Stimulated activated CD8-positive, alpha-beta memory T cell treated with anti-CD3 and anti-CD28 coated beads, Interleukin-4, amount 100 ng/mL, for 1 hour (primary cell): ENCODE measurements at places on chromosomes 1 and 21.

GRCh38 chr1:117136749-117137148 is 15.2 kb upstream of the TRIM45 start:
- no peak for DNase-seq

DNA sequence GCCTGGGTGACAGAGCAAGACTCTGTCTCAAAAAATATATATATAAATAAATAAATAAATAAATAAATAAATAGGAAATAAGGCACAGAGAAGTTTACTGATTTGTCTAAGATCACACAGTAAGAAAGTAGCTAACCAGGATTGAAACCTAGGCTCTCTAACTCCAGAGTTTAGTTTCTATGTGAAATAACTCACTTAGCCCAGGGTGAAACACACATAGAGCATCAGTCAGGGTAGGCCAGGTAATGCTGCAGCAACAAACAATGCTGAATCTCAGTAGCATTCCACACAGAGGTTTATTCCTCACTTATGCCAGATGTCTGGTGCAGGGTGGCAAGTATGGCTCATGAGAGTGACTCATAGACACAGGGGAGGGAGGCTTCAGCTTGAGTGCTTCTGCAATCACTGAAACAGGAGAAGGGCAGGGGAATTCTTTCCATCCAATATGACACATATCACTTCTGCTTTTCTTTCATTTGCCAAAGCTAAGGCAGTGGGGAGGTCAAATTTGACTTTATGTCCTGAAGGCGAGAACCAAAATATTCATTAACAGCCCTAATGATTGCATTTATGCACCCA is 37.1 kb upstream of the KANK4 start:
- DNase-seq, result no peak

GRCh38 chr1:45848097-45848496 is 44.7 kb downstream of the MAST2 start:
- no peak for DNase-seq

DNA sequence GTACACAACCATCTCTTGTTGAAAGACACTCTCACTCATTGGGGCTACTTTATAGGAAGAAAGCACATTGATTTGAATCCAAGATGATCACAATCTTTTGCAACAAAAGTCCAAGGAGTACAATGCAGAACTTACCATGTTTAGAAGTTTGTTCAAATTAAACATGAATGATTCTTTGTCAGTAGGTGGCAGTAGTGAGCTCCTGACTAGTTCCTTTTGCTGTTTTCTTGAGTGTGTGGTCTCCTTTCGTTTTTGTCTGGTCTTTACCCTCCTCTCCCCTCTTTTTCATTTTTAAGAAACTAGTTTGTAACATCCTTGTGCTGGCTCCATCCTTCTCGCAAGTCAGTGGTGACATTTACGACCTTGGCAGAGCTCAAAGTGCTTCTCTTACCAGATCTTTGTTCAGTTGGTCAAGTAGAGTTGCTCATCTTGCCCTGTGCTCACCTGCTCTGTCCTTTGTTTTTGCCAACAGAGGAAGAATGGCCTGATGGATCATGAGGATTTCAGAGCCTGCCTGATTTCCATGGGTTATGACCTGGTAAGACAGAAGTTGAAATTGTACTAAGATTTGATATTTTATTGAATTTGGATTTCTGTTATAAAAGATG is 35.7 kb upstream of the MTR start:
- DNase-seq, result no peak

DNA sequence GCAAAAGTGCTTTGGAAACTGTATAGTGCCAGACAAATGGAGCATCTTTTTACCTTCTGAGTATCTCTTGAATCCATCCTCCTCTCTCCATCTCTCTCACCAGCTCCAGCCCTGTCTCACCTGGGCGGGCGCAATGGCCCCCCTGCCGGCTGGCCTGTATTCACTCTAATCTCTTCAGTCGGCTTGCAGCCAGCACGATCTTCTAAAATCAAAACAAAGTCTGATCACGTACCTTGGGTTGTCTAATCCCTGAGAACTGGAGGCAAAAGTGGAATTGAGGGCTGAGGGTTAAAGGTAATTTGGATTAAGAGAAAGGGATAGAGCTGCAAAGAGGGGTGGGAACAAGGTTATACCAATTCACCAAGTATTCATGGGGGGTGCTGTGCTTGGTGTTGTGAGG is 46.0 kb upstream of the LRRN2 start:
- DNase-seq, result no peak

DNA sequence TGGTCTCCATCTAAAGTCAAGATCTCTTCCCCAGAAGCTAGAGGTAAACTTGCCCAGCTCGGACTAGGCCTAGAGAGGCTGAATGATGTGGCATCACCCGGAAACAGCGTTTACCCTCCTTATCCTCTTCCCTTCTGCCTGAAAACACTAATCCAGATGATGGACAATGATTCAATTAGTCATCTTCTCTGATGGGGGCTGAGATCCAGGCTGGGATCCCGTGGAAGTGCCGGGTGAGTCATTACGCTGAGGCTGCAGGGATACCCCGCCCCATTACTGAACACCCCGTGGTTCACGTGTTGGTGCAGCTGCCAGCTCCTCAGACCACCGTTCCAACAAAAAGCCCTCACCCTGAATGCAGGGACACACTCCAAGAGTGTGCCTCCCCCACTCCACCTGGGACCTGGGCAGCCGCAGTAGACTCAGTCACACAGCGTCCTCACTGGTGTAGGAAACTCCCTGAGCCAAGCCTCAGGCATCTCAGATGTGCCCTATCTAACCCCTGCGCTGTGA is 2.0 kb downstream of the S100A6 start:
- DNase-seq, result no peak

DNA sequence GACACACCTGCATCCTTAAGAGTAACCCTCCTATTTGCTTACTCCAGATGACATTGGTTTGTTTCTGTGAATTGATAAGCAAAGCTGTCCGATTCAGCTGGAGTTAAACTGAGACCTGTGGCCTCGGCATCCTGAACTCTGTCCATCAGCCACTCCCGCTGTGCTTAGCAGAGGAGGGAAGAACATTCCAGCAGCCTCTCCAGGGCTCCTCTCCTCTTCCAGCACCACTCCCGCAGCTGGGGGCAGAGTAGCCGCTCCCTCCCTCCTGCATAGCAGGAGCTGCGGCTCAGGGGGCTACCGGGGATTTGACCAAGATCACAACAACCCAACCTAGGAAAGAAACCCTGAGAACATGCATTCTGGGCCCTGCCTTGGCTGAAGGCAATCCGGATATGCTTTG is 8.8 kb downstream of the LRRC38 start:
- DNase-seq, result no peak

DNA sequence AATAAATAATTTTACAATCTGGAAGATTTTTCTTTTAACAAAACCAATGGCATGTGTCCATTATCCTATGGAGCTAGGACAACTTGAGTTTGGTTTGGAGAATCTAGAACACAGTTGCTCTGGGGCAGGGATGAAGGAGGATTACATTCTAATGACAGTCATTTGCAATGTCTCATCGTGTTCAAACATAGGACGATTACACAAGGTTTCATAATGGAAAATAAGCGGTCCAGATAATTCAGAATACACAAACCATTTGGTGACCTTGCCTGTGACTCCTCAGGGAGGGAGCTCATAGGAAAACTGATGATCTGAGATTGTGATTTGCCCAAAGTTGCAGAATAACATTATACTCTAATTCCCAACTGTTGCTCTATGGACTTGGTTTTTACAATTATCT is 27.6 kb upstream of the RGL1 start:
- DNase-seq, result no peak

- DNase-seq, result no peak
These were observed 11.3 kb upstream of the LRRC8D start for GRCh38 chr1:89809556-89809955.

GRCh38 chr1:36880155-36881067 is 153.9 kb downstream of the GRIK3 start:
- no peak for DNase-seq

- DNase-seq, result no peak
These were observed 544.3 kb downstream of the KCNT2 start for GRCh38 chr1:196063952-196064351.

- no peak for DNase-seq
These were observed 45.3 kb downstream of the ZSCAN20 start for GRCh38 chr1:33517596-33518250.

DNA sequence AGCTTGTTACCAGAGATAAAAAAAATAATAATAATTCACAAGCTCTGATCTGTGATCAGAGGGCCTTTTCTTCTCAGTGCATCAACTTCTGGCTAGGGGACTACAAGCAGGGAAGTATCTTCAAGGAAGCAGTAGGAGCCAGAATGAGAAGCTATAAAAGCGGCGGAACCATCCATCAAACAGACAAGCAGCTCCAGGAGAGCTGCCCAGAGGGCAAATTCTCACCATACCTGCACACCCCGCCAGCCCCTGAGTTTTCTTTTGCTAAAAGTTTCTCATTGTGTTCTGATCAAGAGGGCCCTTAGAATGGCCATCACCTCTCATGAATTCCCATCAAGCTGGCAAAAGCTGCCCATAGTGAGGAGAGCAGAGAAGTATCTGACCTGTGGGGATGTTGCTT is 99.4 kb downstream of the SMYD2 start:
- no peak for DNase-seq

DNA sequence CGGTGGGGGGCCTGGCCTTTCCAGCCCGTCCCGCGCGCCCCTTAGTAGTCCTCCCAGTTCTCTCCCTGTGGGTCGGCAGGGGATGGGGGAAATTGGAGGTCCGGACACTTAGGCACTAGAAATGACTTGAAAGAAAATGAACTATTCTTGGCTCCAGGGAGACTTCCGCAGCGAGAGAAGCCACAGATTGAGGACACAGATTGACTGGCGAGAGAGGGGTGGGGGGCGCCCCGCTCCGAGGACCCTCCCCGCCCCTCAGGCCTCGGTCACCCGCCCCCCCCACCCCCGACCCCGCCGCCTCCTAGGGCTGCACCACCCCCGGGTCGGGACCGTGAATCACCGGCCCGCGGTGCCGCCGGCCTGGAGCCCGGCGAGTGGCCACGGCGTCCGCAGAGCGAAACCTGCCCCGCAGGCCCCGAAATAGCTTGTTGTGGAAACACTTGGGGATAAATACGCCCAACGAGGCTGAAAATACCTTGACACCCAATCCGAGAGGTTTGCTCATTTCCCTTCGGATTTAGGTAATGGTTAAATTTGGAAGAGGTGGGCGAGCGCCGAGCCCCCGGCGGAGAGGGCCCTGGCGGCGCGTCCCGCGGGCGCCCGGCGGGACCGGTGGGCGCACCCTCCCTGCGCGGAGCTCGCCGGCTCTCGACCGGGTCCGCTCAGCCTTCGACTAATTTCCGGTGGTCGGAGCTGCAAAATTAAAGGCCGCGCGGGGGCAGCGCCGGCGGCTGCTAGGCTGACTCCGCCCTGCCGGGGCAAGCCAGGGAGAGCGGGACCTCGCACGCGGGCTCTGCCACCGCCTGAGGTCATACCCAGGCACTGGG is at the start of gene GFI1:
GFI1 (minus strand) TSS at position 675 of the 827 bp plus-strand sequence. CDS start 3,438 bp downstream, outside the sequence.
- peak; percentile 45 for DNase-seq

DNA sequence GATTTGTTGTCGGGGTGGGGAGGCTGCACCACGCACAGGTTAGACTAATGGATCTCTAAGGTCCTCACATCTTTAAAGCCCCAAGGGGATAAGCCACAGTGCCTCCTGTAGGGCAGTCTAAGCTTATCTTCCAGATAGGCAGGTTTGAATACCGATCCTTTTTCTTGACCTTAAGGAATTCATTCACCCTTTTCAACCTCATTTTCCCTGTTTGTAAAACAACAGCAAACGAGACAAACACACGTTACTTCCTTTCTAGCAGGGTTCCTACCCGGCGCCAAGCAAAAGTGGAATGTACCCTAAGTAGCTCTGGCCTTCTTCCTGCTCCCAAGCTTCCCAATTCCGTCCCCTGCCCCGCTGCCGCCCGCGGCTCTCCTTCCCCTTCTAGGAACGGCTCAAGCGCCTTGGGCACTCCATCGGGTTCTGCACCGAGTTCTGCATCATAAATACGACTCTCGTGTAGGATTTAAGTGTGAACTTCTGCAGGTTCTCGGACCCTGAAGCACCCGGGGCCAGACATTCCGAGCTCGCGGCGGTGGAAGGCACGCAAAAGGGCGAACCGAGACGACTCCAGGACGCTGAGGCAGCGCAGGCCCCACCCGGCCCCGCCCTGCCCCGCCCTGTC is 548 bp upstream of the CDC20 start:
- no peak for DNase-seq

- DNase-seq, result no peak
These were observed 48.4 kb upstream of the TARBP1 start for GRCh38 chr1:234527346-234527745.

- peak; percentile 38 for DNase-seq
These were observed 32.1 kb downstream of the CD244 start for GRCh38 chr1:160830321-160831153.

DNA sequence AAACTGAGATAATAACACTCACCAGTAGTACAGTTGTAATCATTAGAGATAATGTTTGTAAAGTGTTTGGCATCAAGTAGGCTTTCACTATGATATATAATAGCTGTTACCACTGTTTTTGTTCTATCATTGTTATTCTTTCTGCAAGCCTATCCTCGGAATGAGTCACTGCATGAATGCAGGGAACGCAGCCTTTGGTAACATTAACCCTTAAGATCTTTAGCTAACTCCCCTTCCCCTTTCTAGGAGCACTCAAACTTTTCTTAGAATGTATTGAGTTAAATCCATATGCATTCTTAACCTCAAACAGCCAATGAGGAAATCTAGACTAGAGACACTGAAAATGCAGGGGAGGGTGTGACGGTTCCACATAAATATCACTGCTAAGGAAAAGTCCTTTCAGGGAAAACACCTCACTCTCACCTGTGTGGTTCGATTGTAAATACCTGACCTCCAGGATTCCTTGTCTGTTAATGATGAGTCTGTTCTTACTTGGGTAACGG is 467.3 kb downstream of the SETD4 start:
- DNase-seq, result no peak

GRCh38 chr1:23354245-23354644 is 10.2 kb upstream of the HNRNPR start:
- DNase-seq, result no peak

GRCh38 chr1:27284425-27285273 is 37.3 kb upstream of the TMEM222 start:
- DNase-seq, result peak; percentile 83

DNA sequence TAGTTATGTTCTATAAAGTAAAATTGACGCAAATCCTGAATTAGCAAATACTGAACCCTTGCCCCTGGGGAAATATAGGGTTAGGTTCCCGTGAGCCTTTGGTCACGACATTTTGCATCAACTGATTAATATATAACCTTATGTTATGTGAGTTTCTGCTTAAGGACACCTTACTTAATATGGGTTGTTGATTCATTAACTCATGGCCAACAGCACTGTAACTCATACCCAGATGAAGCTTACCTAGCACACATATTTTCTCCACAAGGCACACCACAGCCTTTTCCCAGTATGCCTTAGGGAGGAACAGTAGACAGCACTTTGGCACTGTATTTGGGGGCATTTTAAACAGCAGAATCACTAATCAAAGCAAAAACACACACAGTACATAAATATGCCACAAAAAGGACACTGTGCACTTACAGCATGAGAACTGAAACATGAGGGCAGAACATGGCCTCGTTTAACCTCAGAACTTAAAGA is 15.1 kb downstream of the INAVA start:
- DNase-seq, result no peak

DNA sequence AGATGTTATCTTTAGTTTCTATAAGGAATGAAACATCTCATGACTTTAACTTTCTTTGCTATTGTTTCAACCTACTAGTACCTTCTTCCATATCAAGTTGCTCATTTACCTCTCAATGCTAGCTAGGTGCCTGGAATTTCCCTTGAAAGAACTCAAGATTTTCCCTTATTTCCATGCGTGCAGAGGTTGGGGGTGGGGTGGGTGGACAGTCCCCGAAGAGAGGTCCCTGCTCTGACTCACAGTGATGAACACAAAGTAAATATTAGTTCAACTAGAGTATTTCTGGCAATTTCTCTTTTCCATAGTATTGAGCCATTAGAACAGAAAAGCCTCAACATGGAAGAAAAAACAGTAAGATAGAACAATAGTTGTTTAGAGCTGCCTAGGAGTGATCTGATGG is 239.0 kb upstream of the ZP4 start:
- DNase-seq, result no peak
